IPS DF 6.9 (cell line): ENCODE measurements at places on chromosomes 7 and 10.
A peak's percentile ranks its signal among the peaks of the same experiment; 100 is the strongest.

DNA sequence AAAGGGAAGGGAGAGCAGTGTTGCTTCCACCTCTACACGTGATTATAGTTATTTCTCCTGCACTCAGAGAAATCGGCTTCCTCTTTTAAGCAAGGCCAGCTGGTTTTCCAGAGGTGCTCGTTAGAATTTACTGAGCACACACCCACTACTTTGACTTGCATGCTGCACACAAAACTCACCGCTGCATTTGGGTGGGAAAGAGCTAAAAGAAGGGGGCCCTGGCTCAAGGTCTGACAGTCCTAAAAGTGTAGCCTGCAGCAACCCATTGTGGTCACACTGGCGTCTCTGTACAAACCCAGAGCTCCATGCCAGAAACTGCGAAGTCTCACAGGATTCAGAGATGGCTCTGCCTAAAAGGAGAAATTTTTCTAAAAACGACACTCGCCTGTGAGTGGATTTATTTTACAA lies 133.7 kb downstream of the SLC25A13 start:
- no peak for DNase-seq

DNA sequence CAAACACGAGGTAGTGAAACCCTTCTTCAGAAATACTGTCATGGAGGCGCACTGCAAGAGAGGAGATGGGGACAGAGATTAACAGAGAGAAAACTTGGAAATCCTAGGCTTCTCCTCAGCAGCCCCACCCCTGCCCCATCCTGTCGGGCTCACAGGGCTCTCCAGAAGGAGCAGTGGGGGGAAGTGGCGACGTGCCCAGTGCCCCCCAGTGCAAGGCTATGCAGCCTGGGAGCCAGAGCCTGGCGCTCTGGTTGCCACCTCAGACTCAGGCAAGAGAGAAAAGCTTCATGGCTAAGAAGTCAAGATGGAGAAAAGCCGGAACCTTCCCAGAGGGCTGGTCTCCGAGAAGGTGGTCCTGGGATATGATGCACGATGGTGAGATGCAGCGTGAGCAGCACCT lies 21.2 kb downstream of the CAMK2G start:
- DNase-seq: no peak

DNA sequence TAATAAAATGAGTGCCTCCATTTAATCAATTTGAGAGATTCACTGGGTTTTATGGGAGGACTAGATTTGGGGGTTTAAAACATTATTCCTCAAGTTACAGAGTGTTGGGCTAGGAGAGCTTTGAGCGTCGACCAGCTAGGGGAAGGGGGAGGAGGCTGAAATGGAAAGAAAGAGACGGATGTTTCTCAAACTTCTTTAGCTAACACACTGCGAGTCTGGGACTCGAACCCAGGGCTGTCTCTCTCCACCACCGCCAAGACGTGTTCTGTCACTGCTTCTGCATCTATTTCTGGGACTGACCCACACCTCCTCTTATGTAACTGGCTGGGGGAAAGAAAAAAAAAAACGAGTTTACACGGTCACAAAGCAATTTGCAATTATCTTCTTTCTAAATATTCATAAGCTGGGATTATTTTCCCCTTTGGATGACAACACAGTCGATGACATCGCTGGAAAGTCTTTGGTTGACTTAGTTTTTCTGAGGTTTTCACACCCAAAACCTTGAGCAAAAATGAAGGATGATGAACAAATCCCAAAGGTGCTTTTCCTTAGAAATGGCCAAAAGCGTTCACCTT lies 27.2 kb downstream of the CHST15 start:
- DNase-seq: no peak

GRCh38 chr7:31101544-31101943 lies 49.4 kb downstream of the ADCYAP1R1 start:
- DNase-seq: no peak

DNA sequence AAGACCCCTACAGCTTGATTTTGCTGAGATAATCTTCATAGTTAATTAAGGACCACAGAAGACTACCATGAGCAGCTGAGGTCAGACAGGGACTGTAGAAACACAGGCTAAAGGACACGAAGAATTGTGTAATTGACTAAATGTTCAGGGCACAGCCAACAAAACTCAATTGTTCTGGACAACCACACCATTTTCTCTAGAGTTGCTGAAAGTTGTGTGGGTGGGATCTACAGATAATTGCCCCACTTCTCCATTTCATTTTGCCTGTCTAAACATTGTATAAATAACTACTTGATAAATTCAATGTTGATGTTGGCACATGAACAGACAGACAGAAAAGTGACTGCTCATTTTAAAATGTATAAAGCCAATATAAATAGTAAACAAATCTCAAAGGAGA lies 39.0 kb upstream of the SLC16A12 start:
- no peak for DNase-seq

DNA sequence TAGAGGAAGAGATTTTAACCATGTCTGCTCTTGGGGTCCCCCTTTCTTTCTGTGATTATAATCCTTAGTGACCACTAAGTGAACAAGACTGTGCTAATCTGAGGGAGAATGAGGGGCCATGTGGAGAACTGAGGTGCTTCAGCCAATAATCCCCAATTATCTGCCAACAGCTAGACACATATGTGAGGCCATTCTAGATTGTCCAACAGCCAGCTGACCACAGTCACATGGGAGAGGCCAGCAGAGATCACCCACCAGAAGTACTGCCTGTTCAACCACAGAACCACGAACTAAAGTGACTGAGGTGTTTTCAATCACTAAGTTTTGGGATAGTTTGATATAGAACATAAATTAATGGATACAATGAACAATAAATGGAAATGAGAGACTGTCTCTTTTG lies 74.3 kb downstream of the SEMA3E start:
- DNase-seq: no peak

DNA sequence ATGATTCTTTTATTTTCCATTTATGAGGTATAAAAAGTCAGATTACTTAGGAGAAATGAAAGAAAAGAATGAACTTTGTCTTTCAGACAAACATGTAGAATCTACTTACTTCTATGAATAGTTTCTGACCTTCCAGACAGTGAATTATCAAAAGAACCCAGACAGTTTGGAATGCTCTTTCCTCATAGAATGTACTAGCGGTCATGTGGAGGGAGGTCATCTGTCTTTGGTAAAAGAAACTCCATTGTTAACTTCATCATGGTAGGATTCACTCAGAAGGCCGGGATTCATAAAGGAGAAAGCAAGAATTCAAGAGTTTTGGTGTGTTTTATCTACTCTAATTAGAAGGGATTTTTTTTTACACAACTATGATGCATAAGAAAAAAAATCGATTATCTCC lies 144.8 kb upstream of the ZNF804B start:
- no peak for DNase-seq

- no peak for DNase-seq
These were observed 5.2 kb downstream of the CALN1 start for GRCh38 chr7:72406820-72407403.

DNA sequence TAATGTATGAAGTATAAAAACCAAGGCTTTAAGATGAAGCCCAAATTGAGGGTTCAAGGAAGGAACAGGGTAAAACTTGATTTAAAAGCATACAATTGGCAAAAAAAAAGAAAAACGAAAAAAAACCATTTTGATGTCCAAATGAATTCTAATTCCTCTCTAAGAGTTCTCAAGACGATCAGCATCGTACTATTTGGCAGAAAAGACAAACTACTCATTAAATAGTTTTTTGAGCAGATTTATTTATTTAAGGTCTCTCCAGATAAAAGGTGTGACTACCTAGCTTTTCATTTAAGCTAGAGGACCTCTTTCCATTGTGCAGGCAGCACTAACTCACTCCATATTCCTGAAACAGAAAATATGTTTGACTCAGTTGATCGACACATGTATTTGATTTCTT lies 245.0 kb downstream of the KIAA1217 start:
- no peak for DNase-seq

DNA sequence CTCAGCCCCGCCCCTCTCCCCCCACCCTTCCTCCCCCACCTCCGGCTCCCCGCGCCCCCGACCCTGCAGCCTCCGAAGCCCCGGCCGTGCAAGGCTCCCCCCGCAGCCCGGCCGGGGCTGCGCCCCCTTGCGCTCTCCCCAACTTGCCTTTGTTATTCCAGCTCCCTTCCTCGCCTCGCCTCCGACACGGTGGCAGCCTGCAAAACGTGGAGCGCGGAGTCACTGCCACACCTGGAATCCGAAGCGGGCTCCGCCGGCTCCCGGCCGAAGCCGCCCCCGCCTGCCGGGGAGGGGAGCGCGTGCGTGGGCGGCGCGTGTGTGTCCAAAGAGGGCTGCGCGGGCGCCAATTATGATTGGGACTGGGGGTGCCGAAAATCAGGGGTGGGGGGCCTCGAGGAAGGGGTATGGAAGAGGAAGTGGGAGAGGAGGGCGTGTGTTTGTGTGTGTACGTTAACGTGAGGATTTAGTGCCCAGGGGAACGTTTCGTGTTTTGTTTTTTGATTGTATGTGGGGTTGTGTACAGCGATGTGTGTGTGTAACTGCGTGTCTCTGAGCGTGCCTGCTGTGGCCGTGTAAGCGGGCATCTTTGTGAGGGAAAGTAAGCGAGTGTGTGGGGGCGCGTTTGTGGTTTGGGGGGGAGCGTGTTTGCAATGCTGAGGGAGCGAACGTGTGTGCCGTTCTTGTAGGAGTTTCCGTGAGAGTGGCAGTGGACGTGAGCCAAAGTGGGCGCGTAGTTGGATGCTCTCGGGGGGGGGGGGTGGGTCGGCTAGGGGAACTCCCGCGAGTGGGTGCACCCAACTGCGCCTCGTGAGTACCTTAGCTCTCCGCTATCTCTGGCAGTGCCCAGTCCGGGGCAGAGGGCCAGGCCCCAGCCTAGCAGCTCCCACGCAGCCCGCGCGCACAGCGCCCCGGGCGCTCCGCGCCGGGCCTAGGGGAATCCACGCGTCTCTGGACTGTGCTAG lies 1.2 kb upstream of the ZMIZ1 start:
- peak; percentile 89 for DNase-seq

GRCh38 chr10:30719832-30720231 lies 90.3 kb upstream of the LYZL2 start:
- no peak for DNase-seq

DNA sequence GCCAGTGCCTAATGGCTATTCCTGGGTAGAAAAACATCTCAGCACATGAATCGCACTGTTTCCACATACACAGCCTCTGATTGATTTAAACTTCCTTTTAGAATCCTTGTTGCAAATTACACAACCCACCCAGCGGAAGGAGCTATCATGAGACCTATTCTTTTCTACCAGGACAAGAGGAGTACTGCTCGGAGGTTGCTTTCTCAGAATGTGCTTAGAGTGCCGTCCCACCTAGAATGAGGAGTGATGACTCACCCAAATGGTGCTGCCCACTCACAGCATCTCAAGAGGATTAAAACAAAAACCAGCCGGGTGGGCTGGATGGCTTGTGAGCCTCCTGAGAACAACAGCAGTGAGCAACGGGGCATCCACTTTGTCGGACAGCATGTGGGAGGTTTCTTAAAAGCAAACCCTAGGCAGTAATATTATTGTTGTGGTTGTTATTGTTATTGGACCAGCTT lies 128.9 kb downstream of the DGKI start:
- no peak for DNase-seq
